Stimulated activated CD8-positive, alpha-beta memory T cell treated with anti-CD3 and anti-CD28 coated beads, Interleukin-4, amount 100 ng/mL, for 4 hours (primary cell): ENCODE measurements at places on chromosomes 16 and 17.

DNA sequence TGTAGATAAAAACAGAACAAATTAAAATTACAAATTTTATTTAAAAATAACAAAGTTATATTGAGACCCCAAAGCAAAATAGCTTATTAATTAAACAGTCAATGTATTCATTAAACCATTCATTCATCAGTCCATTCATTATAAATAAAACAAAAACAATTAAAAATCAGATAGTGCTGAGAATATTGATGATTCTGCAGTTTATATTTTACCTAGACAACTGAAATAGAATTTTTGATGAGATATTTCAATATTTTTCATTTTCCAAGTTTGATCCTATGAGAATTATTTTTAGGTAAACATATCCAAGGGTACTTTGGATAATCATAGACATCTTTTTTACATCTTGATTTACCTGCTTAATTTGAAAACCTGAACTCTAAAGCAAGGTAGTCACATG lies 15.2 kb upstream of the NETO2 start:
- no peak for DNase-seq

DNA sequence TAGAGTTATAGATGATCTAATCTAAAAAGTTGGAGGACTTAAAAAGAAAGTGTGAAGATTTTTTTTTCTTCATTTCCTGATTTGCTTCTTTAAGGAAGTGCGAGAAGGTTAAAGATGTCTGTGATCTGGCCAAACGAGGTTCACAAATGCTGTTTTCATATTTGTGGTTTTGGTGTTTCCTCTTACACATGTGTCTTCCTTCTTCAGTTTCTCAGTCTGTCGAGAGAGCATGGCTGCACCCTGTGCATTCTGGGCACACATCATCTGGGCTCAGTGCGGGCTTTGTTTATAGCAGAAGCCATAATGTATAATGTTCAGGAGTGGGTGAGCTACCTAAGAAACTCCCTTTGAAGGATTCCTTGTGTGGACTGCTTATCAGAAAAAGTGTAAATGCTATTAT lies 260.4 kb upstream of the TBX2 start:
- peak; percentile 12 for DNase-seq

GRCh38 chr16:30914830-30915229 lies 8.5 kb upstream of the FBXL19 start:
- no peak for DNase-seq

DNA sequence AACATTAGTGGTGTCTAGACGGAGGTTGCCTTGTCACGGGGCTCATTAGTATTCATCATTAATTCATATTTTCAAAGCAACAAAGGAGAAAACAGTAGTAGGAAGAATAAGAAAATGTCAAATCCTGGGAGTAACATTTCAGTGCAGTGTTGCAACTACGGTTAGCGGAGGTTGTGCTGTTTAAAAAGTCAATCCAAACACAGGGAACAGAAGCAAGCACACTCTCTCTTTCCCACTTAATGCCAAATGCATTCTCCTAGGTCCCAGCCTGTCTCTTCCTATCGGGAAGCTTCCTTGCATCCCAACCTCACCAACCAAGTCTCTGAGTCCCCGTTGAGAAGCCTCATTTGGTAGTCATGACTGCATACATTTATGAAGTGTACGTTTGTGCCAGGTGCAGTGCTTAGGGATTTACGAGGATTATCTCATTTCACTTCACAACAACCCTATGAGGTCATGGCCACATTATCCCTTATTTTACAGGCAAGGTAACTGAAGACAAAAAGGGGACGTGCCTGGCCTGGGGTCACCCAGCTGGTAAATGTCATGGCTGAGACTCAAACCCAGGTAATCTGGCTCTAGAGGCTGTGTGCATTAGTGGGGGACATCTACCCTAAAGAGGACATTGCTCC lies 283.6 kb upstream of the SALL1 start:
- DNase-seq, result no peak

GRCh38 chr16:75801307-75801706 lies 75.0 kb upstream of the CPHXL start:
- no peak for DNase-seq

GRCh38 chr17:63722403-63722802 lies 19.2 kb downstream of the STRADA start:
- DNase-seq, result no peak

GRCh38 chr16:72300892-72301291 lies 128.9 kb upstream of the PMFBP1 start:
- DNase-seq, result no peak

- DNase-seq, result no peak
These were observed 7.4 kb downstream of the PRKCB start for GRCh38 chr16:23843143-23843542.

DNA sequence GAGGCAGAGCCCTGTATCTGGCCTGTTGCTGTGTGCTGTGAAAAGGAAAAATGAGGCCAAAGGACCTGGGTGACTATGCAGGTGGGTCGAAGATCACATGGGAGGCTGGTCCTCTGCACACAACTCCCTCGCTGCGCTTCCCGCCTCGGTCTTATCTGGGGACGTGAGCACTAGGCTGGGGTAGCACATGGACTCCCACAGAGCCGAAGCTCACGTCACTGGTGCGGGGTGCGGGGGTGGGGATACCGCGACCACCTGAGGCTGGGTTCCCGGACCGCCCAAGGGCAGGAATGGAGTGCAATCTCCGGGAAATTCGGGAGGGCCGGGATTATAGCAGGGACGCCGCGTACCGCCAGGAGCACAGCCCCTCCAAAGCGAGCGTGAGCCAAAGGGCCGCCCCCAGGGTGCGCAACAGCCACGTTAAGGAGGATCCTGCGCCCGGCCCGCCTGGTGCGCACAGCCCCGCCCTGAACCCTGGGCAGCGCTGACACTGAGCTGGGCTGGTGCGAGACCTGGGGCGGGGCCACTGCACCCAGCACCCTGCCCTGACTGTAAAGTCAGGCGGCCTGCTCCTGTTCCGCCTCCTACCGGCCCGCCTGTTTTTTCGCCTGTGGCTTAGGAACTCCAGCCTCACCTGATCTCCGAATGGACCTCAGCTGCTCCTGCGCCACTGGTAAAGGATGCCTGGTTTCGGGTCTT lies 4.8 kb downstream of the MT1A start:
- peak; percentile 39 for DNase-seq

GRCh38 chr17:8631554-8631877 lies 991 bp upstream of the MYH10 start:
- DNase-seq, result no peak

- no peak for DNase-seq
These were observed 175.6 kb downstream of the PCTP start for GRCh38 chr17:55926276-55926990.

GRCh38 chr16:59411961-59412841 lies 678.1 kb upstream of the GOT2 start:
- no peak for DNase-seq

DNA sequence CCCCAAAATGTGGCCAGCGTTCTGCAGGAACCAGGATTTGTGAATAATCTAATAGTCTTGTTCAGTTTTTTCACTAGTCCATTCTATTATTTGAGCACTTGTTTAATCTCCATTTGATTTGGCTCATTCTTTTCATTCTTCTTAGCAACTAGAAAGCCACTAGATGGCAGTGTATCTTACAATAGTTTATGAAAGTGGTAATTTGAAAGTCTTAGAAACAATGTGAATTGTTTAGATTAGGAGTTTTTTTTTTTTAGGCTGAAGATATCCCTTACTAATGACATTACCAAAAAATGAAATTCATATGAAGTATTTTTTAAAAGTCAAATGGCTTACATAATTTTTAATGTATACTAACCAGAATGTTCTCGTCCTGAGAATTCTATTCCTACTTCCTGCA lies 6.7 kb downstream of the ERI2 start:
- no peak for DNase-seq

GRCh38 chr17:2271985-2272702 lies 31.4 kb downstream of the SMG6 start:
- no peak for DNase-seq

GRCh38 chr16:58684354-58685083 lies at the start of gene SLC38A7:
SLC38A7 (minus strand) TSS chr16:58684770; CDS start chr16:58680126, 4,644 bp downstream.
- DNase-seq, result peak; percentile 41

DNA sequence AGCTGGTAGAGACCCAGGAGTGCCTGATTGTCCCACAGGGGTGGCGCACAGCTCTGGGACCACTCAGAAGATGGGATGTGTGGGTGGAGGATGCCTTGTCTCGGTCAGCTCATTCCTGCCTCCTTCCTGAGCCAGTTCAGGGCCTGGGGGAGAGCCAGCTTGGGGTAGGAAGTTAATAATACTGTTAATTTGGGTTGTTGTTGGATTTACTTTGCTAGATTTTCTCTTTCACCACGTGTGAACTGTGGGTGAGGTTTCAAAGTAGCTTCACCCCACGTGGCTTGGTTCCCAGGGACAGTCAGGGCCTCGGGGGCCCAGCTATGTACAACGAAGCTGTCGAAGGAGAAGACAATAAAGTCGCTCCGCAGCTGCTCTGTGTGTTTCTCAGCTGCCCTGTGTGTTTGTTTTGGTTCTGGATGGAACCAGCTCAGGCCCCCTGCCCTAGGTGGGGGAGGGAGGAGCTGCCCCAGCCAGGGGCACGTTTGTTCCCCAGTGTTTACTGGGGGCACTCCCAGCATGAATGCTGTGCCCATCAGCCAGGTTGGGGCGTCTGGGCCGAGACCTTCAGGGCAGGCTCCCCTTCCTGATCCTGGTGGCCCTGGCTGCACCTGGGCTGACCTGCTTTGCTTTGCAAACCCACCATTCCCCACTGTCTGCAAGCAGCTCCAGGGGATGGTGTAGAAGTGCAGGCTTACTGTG lies 2.3 kb downstream of the NUDT16L1 start:
- no peak for DNase-seq

- no peak for DNase-seq
These were observed 16.2 kb downstream of the SREBF1 start for GRCh38 chr17:17820463-17821158.

DNA sequence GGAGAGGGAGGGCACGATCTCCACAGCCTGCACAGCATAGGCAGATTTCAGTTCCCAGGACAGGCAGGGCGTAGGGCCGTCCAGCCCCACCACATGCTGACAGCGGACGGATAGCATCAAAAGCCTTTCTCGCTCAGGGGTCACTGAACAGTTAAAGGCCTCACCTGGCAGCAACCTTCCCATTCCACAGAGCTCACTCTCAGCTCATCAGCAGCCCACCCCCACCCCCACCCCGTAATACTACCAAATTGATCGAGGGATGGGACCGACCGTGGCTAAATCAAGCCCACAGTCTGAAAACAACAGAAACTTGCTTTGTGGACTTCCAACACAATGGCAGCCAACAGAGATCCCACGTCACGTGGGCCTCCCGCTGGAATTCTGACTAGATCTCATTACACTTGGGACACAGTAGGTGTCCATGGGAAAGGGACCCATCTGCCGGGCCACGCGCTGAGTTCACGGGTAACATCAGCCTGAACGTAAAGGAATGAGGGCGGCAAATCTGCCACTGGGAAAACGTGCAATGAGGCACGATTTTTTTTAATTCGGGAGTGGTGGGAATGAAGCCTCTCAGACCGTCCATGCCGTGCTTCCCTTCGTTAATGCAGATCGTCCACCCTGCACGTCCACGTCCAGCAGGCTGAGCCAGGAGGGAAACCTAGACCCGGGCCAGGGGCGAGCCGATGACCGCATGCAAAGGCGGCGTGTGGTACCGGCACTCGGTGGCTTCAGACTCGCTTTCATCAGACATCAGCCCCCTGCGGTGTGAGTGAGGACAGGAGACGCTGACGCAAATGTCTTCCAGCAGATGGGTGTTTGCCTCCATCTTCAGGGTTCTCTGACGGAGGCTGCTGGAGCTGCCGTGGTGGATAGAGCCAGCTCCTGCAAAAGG lies 92.1 kb downstream of the TBC1D16 start:
- DNase-seq, result no peak

DNA sequence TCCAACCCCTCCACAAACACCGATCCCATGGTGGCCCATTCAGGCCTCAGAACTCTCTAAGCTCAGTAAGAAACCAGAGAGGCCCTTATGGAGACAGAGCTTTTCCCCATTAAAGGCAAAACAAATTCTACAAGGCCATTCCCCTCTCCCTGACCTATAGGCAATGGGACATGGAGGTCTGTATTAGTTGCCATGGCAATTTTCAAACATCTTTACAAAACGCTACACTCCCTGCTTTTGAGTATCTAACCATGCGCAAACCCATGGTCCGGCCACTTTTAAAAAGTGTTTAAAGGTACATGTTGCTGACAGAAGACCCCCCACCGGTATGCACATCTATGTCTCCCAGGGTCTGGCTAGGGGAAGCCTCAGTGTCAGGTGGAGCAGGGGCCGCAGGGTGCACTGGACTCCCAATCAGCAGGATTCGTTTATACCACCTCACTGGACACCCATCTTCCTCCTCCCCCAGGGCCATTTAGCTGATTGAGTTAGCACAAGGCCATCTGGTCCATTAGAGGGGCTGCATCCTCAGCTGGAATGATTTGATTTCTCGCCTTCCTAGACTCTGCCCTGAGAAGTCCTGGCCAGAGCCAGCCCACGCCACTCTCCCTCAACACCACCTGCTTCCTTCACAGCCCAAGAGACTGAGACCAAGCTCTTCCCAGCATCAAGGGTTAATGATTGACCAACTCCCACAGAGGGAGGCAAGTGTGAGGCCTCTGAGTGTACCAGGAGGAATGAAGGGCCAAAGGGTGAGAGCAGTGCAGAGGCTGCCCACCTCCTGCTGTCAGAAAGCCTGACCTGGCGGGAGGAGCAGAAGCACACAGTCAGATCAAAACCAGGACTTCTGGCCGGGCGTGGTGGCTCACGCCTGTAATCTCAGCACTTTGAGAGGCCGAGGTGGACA lies 10.9 kb downstream of the ACLY start:
- DNase-seq, result no peak

DNA sequence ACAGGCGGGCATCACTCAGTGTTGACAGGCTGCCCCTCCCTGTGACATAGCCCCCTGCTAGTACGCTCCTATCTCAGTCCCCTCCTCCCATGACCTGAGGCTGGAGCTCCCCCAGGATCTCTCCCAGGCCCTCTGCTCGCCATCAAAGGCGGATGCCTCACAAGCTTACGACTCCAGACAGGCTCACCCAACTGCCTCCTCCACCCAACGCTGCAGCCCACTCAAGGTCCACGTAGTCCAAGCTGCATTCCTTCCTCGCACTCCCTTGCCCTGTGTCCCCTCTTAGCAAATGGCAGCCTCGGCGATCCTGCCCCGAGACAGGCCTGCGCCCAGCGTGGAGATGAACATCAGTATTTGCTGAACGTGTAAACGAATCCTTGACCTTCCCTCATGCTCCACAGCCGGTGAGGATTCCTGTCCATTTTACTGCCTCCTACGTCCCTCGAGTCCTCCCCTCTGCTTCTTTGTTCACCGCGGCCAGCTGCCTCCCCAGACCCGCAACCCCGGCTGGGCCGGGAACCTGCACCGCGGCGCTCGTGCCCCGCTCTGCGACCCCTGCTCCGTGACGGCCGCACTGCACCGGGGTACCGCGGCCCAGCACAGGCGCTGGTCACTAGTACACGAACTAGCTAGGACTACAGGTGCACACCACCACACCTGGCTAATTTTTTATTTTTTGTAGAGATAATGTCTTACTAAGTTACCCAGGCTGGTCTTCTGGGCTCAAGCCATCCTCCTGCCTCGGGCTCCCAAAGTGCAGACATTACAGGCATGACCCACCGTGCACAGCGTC lies 838 bp upstream of the TMEM97 start:
- no peak for DNase-seq

DNA sequence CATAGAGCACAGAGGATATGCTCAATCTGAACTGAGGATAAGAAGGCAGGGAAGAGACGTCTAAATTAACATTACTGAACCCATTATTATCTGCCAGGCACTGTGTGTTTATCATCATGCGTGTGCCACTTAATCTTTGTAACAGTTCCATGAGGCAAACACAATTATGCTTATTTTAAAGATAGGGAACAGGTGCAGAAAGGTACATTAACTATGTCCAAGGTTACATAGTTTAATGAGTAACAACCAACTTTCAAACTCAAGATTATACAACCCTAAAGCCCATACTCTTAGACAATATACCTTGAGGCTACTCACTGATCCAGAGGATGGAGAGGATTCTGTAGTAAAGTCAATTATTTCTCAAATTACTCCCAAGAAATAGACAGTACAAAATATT lies 43.2 kb downstream of the STH start:
- DNase-seq, result no peak
